ENCODE measurements at places on chromosomes 16 and 17. TPM values are rescaled to one million over a fixed set of nuclear protein-coding genes. Genes with fewer than 3 reads are reported as not detected.

MMP15 gene
- 0.25 TPM for total RNA-seq

CD300LG gene
- total RNA-seq, result not detected

KRTAP1-1 gene
- total RNA-seq, result not detected

KRT16 gene
- not detected for total RNA-seq

SALL1 gene
- total RNA-seq, result not detected

GDE1 gene
- total RNA-seq, result 20.0 TPM

CACNG3 gene
- total RNA-seq, result not detected

DNA sequence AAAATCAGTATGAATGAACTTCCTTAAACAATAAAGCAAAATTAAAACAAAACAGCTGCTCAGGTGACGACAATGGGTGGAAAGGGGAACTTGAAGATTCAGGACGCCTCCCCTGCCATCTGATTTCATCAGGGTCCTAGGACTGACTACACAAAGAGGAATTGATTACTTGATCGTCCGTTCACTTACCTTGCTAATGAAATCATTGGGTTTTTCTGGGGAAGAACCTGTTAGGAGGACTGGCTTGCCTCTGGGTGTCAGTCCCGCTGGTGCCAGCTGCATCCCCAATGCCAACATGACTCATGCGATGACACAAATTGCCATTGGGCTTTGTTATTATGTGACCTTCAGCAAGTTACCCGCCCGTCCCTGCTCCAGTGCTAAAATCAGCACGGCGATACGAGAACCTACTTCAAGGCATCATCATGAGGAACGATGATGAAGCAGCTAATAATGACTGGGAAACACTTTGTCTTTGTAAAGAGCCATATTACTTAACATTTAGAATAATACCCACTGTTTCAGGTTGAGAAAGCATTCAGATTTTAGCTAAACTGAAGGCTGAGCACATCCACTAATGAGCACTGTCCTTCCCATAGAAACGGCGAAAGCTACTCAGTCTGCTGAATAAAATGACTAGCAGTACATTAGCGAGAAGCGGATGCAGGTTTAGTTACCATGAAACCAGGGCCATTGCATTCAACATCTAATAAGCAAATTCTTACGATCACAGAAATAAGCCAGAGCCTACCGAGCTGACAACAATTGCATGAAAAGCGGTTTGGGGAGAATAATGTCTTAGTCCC, 139.4 kb downstream of the ZFHX3 start:
- DNase-seq, result no peak

DNA sequence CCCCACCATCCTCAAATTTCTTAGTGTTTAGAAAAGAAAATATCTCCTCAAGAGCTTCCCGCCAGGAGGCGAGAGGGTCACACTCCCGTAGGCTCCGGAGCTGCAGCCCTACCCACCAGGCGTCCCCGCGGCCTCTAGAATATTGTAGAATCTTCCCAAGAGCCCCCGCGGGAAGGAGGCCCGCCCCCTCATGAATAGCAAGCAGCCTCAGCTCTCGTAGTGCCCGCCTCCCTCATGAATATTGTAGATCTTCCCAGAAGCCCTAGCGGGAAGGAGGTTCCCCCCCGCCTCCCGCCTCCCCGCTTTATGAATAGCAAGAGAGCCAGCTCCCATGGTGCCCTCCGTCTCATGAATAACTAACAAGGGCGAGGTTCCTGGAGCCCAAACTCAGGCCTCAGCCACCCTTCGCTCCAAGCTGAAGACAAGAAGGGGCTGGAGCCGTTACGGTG, at the start of gene FBXO47:
TSS of gene FBXO47 (minus strand) at position 114 of the 449 bp plus-strand sequence. CDS start 4,378 bp downstream, outside the sequence.
- peak; percentile 95 for DNase-seq

- DNase-seq, result no peak
These were observed 39.6 kb downstream of the HLF start for GRCh38 chr17:55304171-55304859.

DNA sequence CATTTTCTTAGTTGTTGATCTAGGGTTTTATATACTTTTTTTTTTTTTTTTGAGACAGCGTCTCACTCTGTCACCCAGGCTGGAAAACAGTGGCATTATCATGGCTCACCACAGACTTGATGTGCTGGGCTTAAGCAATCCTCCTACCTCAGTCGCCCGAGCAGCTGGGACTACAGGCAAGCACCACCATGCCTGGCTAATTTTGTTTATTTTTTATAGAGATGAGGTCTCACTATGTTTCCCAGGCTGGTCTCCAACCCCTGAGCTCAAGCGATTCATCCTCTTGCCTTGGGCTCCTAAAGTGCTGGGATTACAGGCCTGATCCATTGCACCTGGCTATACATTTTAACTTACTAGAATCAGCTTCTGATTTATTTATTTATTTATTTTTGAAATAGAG, 34.2 kb upstream of the ATP2A3 start:
- DNase-seq, result no peak

- DNase-seq, result no peak
These were observed 22.6 kb downstream of the TBX2 start for GRCh38 chr17:61422116-61422799.

DNA sequence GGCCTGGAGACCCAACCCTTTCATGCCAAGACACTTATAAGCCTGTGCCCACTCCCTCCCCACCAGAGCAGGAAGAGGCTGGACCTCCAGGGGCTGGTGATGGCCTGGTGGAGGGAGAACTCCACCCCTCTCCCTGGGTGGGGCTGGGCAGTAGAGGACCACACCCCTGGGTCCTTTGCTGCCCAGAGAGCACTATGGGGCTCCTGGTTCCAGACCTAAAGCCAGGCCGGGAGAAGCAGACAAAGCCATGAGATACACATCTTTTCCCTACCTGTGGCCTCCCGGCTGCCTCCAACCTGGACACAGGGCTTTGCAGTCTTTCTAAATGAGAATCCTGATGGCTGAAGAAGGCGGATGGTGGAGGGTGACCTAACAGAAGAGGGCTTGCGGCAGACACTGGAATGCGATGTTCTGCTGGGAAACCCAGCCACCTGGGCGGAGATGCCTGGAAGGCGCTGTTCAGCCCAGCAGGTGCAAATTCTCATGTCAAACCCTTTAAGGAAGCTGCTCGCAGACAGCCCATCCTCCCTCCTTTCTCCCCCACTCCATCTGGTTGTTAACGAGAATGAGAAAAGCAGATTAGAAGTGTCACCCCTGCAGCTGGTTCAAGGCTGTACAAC, 43.9 kb upstream of the KIFC3 start:
- DNase-seq, result no peak

DNA sequence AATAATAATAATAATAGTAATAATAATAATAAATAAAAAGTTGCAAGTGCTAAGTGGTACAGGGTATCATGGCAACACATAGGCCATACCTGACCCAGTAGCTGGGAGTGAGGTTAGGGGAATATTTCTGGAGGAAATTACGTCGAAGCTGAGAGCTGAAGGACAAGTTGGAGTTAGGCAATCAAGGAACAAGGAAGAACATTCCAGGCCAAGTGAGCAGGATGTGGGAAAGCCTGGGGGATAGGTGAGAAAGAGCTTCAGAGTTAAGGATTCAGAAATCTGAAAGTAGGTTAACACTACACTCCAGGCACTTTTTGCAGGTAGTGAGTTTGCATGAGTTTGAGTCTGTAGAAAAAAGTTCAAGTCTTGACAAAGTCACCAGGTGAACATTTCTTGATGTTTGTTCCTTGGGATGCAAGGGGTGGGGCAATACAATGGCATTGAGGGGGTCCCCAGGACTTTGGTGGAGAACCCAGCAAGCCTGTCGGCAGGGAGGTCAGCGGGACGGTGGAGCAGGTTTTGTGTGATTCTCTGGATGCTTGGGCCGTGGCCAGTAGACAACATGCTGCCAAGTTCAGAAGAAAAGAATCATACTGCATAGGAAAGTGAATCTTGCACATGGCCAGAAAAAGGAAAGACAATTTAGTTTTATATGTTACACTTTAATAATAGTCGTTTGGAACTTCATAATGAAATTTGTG, 27.7 kb upstream of the MPHOSPH6 start:
- DNase-seq, result no peak

GRCh38 chr17:81734405-81735263, 22.6 kb downstream of the SLC25A10 start:
- DNase-seq, result no peak

DNA sequence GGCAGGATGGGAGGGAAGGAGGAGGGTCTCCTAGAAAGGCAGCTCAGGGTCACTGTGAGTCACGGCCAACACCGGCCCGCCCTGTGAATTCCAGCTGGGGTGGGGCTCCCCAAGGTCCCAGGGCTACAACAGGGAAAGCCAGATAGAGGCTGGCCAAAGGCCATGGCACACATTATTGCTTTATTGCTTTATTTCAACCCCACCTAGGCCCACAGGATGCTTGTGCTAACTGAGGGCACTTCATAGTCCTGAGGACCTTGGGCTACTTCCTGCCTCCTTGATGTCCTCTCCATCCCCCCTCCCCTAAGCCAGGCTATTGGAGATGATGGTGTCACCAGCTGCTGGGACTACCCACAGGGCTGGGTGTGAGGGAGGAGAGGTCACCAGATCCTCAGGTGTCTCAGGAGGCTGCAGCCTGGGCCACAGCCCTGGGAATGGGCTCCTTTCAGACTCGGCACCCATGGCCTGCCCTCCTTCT, 26.1 kb downstream of the LRRC75A start:
- no peak for DNase-seq

GRCh38 chr17:17503566-17504130, 7.5 kb upstream of the RASD1 start:
- no peak for DNase-seq

DNA sequence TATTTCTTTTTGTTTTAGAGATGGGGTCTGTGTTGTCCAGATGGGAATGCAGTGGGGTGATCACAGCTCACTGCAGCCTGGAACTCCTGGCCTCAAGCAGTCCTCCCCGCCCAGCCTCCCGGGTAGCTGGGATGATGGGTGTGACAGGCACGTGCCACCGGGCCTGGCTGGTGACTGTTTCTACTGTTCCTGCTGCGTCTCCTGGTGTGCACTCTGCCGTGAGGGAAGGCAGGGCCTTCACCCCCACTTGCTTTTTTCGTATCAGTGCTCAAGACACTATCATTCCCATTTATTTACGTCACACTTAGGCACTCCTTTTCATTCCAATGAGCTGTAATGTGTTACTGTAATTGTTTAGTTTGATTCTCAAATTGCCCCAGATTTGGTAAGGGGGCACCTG, 25.3 kb upstream of the PVALEF start:
- no peak for DNase-seq

DNA sequence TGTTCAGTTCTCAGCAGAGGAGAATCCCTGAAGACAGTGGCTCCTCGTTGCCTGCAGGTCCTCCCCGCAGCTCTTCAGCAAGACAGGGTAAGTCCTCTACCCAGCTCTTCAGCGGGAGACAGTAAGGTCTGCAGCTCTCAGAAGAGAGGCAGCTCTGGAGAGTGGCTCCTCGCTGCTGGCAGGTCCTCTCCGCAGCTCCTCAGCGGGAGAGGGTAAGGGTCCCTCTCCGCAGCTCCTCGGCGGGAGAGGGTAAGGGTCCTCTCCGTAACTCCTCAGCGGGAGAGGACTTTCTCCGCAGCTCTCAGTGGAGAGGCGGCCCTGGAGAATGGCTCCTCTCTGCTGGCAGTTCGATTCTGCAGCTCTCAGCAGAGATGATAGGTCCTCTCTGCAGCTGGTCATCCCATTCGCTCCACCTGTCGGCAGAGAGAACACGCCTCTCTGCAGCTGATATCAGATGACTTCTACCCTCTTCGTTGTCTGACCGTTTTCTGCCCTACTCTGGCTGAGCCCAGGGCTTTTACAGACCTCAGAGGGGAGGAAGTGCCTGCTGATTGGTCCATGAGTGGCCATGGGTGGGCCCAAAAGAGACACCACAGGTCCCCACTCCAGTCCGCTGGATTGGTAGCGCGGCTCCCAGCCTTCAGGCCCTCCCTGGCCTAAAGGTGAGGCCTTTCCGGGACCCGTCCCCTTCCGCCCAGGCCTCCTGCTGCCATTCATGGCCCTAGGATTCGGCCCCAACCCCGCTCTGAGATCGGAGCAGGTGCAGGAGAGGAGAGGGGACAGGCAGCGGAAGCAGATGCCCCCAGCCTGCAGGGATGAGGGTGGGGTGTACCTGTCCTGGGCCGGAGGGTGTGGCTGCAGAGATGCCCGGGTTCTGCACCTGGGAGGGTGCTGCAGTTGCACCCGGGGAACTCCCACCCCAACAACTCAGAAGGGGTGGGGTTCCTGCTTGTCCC, 11.9 kb upstream of the SHCBP1 start:
- no peak for DNase-seq

GRCh38 chr16:66959704-66960161, 1.3 kb upstream of the CES3 start:
- DNase-seq, result no peak

DNA sequence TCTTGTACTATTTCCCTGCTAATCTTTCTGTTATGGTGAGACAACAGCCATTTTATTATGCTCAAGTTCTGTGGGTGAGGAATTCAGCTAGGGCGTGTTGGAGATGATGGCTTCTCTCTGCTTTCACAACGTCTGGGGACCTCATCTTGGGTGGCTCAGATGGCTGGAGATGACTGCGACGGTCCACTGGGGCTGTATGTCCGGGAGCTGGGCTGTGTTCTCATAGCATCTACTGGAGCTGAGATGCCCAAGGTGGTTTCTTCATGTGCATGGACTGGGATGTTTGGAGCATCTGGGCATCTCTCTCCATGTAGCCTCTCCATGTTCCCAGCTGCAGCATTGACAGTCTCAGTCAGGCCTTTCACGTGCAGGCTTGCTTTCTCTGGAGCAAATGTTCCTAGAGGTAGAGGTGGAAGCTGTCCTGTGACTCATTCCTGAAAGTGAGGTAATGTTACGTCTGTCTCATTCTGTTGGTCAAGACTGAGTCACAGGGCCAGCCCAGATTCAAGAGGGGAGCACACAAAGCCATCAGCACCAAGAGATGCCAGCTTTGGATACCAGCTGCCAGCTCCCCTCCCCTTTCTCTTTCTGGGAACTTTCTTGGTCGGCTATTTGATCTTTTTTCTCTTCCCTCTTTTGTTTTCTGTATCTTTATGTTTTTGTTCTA, 96.2 kb downstream of the RAP1GAP2 start:
- no peak for DNase-seq
